Kidney (tissue), 22 donors: ENCODE measurements at places on chromosomes 5 and 9. TPM values are rescaled to one million over a fixed set of nuclear protein-coding genes. Genes with fewer than 3 reads are reported as not detected.

Gene SPINK7
- not detected for total RNA-seq

Gene CCDC152
- 1.1 TPM for total RNA-seq

Gene ANKRD34B
- 1.5 TPM for total RNA-seq

Gene C5orf47
- total RNA-seq = not detected

Gene SHOC1
- total RNA-seq = 0.16 TPM

Gene IL33
- total RNA-seq = 22.7 TPM

Gene SLC44A1
- 42.3 TPM for total RNA-seq

GRCh38 chr5:88892669-88893068 is 9.7 kb upstream of the MEF2C start:
- no peak for DNase-seq

- DNase-seq = no peak
Observed at GRCh38 chr9:73202980-73203379, 51.3 kb downstream of the ANXA1 start.

DNA sequence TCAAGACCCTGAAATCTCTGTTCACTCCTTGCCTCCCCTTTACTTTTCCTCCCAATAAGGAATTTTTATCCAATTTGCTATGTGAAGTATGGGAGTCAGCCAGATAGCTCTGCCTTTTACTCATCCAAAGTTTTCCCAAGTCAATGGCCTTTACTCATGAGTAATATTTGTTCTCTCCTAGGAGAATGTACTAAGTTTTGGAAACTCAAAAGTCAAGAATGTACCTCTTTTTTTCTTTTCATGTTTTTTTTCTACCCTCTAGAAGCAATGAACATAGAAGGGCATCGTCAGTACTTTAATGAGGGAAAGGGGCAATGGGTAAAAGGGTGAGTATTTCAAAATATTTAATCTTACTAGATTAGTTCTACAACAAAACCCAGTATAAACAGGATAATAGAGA is 140.2 kb upstream of the SGCD start:
- DNase-seq = no peak

GRCh38 chr5:131536211-131536826 is 98.7 kb downstream of the RAPGEF6 start:
- no peak for DNase-seq

- DNase-seq = peak; percentile 73
Observed at GRCh38 chr5:14665949-14666348, 1.4 kb downstream of the OTULIN start.

DNA sequence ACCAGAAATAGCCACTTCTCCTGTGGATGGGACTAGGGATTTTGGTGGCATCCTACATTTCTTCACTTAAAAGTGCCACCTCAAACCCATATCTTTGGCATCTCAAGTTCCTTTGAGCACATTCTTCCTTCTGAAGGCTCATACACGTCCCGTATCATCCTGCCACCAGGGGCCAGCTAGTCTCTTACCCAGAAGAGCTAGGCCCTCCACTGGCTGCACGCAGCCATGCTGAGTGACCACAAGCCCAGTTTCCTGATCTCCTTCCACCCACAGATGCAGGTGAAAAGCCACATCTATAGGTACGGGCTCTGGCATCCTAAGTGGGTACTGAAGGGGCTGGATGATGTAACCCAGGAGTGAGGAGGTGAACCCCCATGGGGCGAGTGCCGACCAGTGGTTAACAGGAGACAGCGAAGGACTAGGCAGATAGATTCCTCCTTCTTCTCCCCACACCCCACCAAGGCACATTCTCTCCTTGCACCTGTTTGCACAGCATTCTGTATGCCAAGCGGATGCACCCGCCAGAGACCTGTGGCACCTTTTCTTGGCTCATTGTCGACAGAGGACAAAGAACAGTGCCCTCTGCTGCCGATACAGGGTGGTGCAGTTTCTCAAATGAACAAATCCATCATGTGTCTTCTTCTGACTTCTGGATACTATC is 14.4 kb upstream of the SCGB3A1 start:
- peak; percentile 63 for DNase-seq

GRCh38 chr9:86452201-86452828 is 98.1 kb upstream of the TUT7 start:
- DNase-seq = no peak

DNA sequence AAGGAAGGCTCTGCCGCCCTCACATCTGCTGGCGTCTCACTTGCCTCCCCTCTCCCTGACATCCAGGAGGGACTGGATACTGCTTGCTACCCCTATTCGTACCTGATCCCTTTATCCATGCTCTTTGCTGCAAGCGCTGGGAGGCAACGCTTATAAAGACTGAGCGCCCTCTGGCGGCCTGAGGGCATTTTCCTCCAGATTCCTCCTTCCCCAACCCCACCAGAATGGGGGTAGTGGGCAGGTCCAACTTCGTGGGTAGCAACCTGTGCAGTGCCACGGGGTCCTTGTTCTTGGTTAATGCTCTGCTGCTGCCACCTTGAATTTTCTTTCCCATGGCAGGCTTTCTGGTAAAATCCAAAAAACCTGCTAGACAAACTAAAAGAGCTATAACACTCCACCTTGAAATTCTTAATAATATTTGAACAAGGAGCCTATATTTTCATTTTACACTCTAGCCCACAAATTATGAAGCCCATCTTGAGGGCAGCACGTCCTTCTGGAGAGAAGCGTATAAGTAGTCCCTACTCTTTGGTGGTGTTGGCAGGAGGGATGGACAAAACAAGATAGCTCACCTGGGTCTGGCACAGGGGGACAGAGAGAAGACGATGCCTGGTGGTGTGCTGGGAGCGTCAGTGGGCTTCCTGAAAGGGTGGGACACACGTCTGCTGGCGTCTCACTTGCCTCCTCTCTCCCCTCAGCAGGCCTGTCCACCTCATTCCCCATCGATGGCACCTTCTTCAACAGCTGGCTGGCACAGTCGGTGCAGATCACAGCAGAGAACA is 52.5 kb downstream of the JADE2 start:
- DNase-seq = peak; percentile 81

GRCh38 chr9:4098031-4098430 is 201.8 kb downstream of the GLIS3 start:
- no peak for DNase-seq

DNA sequence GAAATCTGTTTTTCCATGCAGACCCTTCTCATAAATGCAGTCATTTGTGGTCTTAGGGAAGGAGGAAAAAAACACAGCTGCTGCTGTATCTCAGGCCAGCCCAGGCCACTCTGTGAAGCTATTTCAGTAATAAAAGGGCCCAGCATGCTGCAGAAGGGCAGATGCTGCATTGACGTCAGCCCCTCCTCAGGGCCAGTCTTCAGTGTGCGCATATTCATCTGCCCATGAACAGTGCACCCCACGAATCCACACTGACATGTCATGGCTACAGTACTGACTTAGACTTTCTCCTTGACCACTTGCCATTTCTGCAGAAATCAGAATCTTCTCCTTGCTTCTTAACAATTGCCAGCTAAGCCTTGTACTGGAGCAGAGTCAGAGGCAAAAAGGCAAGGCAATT is 304.7 kb downstream of the GABRG2 start:
- no peak for DNase-seq

GRCh38 chr5:153959134-153959957 is 79.4 kb downstream of the FAM114A2 start:
- no peak for DNase-seq

DNA sequence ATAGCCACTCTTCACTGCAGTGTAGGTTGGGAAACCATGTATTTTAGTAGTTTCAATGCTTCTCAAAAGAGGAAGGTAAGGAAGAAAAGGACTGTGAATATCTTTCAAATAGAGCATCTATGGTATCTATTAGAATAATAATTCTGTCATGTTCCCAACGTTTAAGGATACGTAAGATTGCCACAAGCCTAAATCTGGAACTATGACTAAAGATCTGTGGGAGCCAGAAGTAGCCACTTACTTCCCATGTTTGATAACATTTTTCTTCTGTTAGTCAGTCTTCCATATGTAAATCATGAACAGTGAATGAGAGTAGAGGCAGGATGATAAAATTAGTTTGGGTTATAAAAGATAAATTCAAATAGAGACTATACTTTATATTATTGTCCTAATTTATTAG is 16.3 kb upstream of the MROH2B start:
- DNase-seq = no peak

DNA sequence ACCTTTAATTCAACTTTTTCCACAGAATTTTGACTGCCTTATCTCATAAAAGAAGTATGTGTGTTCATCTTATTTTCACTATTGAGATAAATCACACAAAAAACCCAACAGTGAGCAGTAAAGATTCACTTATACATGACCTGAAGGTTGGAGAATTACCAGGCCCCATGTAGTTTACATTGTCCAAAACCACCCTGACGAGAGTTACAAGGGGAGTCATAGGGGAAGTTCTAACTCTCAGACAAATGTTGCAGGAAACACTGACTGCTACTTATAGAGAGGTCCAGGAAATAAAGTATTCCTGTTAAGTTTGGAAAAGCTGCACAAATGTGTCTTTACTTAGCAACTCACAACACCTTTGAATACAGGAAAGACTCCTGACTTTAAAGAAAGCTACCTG is 14.1 kb downstream of the SPATA9 start:
- DNase-seq = no peak

DNA sequence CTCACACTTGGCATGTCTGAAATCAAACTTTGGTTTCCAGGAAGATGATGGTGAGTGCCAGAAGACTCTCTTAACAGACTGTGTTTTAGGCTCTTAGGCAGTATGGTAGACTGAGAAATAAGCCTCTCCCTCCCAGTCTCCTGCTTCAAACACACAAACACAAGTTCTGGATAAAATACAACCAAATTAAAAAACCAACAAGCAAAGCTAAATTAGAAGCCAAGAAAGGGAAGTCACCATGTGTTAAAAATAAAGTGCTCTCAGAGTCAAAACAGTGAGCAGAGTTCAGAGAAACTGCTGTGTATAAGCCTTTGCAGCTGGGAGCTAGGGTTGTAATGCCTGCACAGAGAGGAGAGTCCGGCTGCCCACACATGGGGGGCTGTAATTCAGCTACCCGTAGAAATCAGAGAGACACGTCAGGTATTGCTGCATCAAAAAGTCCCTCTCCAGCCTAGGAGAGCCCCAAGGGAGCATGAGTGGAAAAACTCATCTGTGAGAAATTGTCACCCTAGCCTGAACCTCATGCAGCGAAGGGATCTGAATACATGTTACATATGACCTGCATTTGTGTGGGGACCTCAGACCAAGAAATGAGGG is 62.6 kb downstream of the ANGPTL2 start:
- peak; percentile 45 for DNase-seq

- DNase-seq = no peak
Observed at GRCh38 chr9:136832581-136832980, 9.7 kb upstream of the AJM1 start.

GRCh38 chr5:134227259-134227658 is 1.4 kb upstream of the PPP2CA start:
- DNase-seq = peak; percentile 71

- no peak for DNase-seq
Observed at GRCh38 chr5:110063640-110064602, 374.2 kb downstream of the MAN2A1 start.

- DNase-seq = no peak
Observed at GRCh38 chr5:169758886-169759285, 121.8 kb downstream of the DOCK2 start.

DNA sequence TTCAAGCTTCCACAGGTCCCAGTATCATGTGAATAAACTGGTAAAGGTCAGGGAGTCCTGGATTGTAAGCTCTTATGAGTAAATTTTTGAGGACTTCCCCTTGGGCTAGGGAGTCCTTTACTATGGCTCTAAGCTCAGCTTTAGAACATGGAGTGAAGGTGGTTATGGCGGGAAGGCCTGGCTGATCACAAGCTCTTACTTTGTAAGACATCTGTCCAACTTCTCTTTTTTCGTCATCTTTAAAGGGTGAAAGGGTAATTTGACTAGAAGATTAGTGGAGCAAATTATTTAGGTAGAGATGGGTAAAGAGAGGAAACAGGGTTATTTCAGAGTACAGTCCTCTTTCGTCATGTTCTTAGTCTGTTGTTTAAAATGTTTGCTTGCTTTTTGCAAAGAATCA is 155.4 kb downstream of the AOPEP start:
- DNase-seq = no peak

GRCh38 chr9:19231904-19232822 is 1.7 kb downstream of the DENND4C start:
- DNase-seq = no peak

- DNase-seq = no peak
Observed at GRCh38 chr5:13246053-13246452, 698.4 kb downstream of the DNAH5 start.

- DNase-seq = no peak
Observed at GRCh38 chr5:91145333-91145620, 237.8 kb downstream of the ARRDC3 start.

GRCh38 chr5:153831973-153832372 is 206.7 kb downstream of the FAM114A2 start:
- no peak for DNase-seq

DNA sequence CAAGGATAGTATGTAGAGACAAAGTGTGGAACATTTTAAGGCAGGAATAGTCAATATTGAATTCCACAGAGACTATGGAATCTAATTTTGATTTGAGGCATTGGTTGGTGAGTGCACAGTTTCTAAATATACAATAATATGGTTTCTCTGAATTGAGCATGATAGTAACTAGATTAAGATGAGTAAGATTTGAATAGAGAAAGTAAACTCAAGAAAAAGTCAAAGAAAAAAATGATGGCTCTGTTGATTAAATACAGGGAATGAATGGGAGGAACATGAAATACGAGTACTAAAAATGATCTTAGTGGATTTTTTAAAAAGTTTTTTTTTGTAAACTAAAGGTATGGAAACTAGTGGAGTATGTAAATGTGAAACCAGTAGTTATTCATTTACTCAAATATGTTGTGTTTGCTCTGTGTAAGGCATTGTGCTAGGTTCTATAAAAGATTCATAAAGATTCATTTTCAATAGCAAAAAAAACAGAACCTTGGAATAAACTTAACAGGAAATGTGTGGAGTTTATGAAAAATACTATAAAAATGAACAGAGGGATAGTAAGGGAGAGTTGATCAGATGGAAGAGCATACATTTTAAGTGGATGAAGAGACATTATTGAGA is 101.2 kb downstream of the ZCCHC7 start:
- DNase-seq = no peak

DNA sequence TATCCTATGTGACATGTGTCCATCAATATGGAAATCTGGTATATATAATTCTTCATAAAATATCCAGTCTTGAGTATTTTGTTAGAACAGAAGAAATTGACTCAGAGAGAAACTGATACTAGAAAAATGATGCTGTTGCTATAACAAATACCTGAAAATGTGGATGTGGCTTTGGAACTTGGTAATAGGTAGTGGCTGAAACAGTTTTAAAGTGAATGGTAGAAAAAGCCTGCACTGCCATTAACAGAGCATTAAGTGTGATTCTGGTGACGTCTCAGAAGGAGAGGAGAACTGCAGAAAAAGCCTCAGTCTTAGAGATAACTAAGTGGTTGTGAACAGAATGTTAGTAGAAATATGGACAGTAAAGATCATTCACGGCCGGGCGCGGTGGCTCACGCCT is 634.9 kb upstream of the ZNF608 start:
- no peak for DNase-seq
